ENCODE measurements at places on chromosomes 4 and X.

DNA sequence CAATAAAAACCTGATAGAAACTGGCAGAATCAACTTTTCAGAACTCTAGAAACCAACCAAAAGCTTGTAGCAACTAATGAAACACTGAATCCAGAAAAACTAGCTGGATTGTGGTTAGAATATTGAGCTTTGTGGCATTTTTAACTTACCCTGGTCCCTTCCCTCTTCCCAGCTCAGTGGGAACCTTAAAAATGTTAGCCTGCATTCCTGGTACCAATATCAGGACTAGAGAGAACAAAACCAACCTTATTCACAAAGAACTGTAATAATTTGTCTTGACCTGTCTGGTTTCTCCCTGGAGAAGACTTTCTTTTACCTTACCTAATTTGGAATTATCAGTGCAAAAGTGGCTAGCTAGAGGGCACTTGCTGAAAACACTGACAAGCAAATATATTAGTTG, 21.2 kb downstream of the SH3D19 start:
- no peaks in the 10 kb centered on the region for H3K36me3 ChIP-seq
- H3K4me1 ChIP-seq = no peaks in the 10 kb centered on the region
- H3K27me3 ChIP-seq = no peaks in the 10 kb centered on the region
- DNase-seq = no peak
- H3K4me3 ChIP-seq = no peak overlapping the region

DNA sequence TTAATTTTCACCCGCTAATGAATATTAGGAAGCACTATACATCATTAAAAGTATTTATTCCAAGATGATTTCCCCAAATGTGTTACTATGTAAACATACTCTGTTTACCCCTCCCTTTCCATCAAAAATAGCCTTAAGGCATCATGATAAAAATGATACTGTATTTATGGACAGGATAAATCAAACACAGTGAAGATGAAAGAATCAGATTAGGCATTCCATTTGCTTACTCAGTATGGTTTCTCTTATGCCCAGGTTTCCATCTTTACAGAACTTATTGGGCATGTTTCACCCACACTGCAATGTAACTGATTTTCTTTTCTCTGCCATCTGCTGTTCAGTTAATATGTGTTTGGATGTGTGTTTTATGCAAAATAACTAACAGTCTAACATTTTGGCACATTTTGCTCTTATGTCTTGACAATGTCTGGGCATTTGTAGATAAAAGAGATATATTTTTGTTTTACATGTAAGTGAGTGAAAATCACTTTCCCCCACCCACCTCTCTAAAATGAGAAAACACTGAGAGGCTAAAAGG, 445.2 kb downstream of the RPA4 start:
- no peak for DNase-seq
- no peaks in the 10 kb centered on the region for H3K36me3 ChIP-seq
- H3K4me1 ChIP-seq = no peaks in the 10 kb centered on the region
- no peak overlapping the region for H3K4me3 ChIP-seq
- no peak overlapping the region for H3K27ac ChIP-seq

DNA sequence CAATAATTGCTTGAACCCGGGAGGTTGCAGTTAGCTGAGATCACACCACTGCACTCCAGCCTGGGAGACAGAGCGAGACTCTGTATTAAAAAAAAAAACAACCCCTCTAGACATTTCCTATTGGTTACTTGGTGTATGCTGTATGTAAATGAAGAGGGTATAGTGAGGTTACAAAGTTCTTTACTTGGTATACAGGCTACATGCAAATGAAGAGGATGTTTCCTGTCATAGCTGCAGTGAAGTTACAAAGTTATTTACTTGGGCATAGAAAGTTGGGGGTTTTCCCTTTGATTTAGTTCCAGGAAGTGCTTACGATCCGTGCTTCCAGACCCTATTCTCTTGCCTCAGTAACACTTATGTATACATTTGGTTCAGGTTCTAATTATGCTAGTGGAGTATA, 38.4 kb upstream of the CLNK start:
- no peaks in the 10 kb centered on the region for H3K27me3 ChIP-seq
- H3K27ac ChIP-seq = no peak overlapping the region
- no peaks in the 10 kb centered on the region for H3K4me1 ChIP-seq
- H3K36me3 ChIP-seq = no peaks in the 10 kb centered on the region
- DNase-seq = no peak
- no peak overlapping the region for H3K4me3 ChIP-seq

DNA sequence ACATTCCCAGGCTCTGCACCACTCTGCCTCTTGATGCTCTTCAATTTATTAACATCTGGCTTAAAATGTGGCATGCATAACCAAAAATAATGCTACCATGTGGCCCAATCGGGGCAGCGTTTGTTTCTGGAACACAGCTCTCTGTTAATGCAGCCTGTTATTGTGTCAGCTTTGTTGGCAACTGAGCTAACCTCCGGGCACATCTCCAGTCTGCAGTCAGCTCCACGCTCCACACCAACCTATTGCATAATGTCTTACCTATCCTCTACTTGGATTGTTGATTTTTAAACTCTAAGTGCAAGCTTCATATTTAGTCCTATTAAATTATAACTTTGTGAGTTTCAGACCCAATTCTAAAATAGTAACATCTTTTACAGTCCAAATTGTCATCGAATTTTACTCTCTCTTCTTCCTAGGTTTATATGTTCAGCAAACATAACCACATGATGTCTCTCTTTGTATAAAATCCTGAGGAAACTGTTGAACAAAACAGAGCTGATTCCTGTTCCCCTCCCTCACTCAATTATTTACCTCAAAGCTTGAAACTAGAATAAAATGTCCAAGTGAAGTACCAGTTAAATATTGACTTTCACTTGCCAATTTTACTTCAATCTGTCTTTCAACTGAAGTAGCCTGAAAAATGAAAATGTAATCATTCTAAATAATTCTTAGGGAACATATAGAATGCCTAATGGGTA, 92.2 kb upstream of the RAPGEF2 start:
- no peaks in the 10 kb centered on the region for H3K4me1 ChIP-seq
- no peaks in the 10 kb centered on the region for H3K27me3 ChIP-seq
- H3K27ac ChIP-seq = no peak overlapping the region
- no peaks in the 10 kb centered on the region for H3K36me3 ChIP-seq
- no peak for DNase-seq

All from Peyer's patch (tissue), 4 donors.